Osteocyte (in vitro differentiated cells): ENCODE measurements at places on chromosomes 1 and 21. TPM values are rescaled to one million over a fixed set of nuclear protein-coding genes. Genes with fewer than 3 reads are reported as not detected.

GRCh38 chr1:30384286-30385245, 338.8 kb downstream of the MATN1 start:
- peak; percentile 84 for DNase-seq

DNA sequence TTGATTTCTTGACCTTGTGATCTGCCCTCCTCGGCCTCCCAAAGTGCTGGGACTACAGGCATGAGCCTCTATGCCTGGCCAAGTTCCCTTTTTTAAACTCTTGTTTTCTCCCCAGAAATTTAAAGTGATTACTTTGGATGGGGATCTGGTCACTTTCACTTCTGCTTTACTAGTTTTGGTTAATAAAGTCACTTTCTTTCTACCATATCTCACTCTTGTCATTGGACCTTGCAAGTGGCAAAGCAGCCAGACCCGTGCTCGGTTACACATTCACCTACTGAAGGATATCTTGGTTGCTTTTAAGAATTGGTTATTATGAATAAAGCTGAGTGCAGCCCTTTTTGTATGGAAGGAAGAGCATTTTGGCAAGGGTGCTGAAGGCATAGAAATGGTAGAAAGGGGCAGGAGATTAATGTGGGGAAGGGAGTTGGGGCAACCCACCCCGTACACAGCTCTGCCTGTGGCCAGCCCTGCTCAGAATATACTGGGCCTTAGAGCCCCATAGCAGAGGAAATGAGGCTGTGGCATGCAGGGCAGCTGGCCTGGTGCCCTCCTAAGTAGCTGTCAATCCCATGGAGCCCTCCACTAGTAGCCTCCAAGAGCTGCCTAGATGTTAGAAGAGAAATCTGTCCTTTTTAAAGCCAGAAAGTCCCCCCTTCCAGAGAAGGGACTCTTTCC, 40.7 kb downstream of the CD2 start:
- DNase-seq, result no peak

GRCh38 chr1:1947493-1947892, 28.4 kb upstream of the TMEM52 start:
- no peak for DNase-seq

DNA sequence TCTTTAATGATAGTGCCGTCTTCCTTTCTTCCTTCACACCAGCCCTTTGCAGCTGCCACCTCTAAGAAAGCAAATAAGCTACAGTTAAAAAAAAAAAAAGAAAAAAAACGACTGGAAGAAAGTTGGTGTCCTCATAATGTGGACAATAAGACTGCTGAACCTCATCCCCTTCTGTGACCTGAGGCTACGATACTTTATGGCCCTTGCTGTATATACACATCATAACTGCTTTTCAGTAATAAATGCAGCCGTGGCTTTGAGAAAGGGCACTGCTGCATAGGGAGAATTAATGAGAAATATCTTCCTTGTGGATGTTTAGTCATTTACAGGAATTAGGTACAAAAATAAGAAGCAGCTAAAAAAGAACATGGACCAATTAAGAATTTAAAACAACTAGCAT, 333.8 kb upstream of the ADGRL2 start:
- DNase-seq, result no peak

DNA sequence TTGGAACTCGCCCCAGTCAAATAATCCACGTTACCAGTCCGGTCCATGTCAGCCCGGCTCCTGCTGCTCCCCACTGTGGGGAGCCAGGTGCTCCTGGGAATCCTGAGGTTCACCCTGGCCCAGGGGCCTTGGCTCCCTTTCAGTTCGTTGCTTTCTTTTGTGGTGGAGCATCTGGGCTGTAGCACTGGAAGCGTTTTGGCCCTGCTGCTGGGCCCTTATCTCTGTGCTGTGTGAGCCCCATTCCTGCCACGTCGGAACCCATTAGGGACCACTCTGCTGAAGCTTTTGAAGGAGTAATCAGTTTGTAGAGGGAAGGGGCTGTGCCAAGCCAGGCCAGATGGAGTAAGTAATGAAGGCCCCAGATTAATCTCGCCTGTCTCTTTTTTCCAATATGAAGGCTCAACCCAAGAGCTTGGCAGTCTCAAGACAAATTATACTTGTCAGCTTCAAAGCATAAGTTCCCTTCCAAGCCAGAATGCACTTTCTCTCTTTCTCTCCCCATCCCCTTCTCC, 82.3 kb downstream of the PGM1 start:
- DNase-seq, result no peak

- no peak for DNase-seq
Measured at GRCh38 chr21:34707876-34708325, 39.1 kb downstream of the CLIC6 start.

DNA sequence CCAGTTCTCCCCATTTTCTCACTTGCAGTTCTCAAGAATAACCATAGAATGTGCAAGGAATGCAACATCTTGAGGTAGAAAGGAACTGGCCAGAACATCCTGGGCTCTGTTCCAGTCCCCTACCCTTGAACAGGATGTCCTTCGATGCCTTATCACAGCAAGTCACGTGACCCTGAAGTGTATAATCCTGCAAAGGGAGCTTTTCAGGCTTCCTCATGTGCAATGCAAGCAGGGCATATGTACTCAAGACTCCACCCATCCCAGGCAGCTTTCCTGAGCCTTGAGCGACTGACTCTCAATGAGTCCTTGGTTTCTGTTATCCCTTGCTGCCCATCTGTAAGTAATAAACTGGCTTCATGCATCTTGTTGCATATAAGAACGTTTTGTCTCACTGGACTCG, 311.0 kb downstream of the MRPL39 start:
- no peak for DNase-seq

DNA sequence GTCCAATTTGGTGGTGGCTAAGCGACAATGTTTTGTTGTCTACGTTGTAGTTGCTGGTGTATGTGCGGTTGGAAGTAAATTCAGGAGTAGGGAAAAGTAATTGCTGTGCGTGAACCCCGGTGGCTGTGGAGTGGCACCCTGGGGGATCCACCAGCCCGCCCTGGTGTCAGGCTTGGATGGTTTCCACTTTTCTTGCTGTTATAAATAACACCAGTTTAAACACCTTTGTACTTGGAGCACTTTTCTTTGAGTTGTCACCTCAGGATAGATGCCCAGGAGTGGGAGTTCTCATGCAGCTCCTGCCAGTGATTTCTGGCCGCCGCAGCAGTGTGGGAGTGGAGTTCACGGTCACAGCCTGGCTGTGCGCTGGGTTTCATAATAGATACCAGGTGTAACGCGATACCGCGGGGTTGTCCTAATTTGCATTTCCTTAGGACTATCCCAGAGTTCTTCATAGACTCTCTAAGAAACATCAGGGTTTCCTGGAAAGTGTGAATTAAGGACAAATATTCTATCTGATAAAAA, 12.8 kb upstream of the TMEM200B start:
- no peak for DNase-seq

- DNase-seq, result no peak
Measured at GRCh38 chr1:66112744-66113400, 320.2 kb downstream of the PDE4B start.

DNA sequence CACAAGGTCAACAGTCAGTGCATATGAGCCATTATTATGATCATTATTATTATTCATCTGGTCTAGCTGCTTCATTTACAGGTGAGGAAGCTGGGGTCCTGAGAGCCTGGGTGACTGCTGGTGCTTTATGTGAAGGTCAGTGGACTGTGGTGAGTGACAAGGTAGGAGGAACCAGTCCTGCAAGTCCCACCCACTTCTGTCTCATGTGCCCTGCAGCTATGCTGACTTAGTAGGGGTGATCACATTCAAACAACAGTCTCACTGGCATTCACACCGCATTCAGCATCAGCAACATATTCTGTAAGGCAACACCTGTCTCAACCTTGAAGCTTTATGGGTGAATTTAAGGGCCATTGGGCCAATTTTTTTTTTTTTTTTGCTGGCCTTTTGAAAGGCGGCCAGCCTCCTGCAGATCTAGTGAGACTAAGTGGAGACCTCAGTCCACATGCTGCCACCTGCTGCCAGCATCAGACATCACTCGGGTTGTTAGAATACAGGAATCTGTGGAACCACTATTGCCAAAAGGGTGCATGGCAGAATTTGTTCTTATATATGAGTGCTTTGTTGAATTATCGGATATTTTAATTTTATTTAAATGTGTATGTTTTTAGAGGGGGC, 59.9 kb upstream of the CACNA1E start:
- DNase-seq, result no peak

- DNase-seq, result no peak
Measured at GRCh38 chr1:24327891-24328290, 8.7 kb downstream of the GRHL3 start.

- no peak for DNase-seq
Measured at GRCh38 chr1:91891454-91891853, 5.5 kb upstream of the TGFBR3 start.

GRCh38 chr1:53077599-53077965, 15.6 kb downstream of the PODN start:
- DNase-seq, result no peak

GRCh38 chr21:42312626-42313104, 2.5 kb downstream of the TFF3 start:
- no peak for DNase-seq

GRCh38 chr1:155455588-155456195, 106.9 kb downstream of the ASH1L start:
- no peak for DNase-seq

GRCh38 chr1:71916894-71917293, 365.4 kb downstream of the NEGR1 start:
- DNase-seq, result no peak

GRCh38 chr21:43339668-43340067, 87.3 kb downstream of the SIK1 start:
- no peak for DNase-seq

DNA sequence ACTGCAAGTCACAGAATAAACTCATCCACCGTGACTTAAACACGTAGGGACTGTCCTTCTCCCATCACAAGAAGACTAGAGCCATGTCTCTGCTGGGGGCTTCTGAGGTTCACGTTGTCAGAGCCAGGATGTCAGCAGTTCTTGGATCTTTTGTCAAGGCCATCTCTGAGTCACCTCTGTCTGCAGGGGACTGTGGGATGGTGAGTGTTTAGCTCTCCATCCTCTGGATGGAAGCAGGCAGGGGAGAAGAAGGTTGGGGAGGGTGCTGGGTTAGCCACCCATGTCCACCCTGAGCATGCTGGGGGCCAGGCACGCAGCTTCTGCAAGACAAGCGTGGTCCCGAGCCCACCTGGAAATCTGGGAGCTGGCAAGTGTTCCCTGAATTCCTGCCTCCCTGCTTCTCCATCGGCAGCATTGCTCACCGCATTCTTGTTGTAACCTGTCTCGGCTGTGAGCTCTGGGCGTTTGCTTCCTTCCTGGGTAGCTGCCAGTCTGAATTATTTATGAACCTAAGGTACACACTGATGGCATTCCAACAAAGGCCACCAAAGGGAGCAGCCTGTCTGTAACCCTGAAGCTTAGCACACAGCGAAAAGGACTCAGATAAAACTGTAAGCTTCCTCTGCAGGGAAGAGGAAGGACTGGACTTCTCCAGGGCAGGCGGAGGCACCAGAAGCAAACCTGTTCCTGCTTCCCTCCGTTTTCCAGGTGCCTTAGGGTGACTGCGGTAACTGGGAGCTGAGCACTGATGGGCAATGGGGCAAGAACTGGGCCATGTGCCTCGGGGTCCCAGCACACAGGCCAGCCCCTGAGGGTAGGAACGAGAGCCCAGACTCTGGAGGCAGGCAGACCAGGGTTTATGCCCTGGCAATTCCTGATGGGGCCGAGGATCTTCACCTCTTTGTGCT, 88.6 kb downstream of the RIPK4 start:
- no peak for DNase-seq

- DNase-seq, result peak; percentile 91
Measured at GRCh38 chr1:40802078-40802741, 18.6 kb downstream of the KCNQ4 start.

DNA sequence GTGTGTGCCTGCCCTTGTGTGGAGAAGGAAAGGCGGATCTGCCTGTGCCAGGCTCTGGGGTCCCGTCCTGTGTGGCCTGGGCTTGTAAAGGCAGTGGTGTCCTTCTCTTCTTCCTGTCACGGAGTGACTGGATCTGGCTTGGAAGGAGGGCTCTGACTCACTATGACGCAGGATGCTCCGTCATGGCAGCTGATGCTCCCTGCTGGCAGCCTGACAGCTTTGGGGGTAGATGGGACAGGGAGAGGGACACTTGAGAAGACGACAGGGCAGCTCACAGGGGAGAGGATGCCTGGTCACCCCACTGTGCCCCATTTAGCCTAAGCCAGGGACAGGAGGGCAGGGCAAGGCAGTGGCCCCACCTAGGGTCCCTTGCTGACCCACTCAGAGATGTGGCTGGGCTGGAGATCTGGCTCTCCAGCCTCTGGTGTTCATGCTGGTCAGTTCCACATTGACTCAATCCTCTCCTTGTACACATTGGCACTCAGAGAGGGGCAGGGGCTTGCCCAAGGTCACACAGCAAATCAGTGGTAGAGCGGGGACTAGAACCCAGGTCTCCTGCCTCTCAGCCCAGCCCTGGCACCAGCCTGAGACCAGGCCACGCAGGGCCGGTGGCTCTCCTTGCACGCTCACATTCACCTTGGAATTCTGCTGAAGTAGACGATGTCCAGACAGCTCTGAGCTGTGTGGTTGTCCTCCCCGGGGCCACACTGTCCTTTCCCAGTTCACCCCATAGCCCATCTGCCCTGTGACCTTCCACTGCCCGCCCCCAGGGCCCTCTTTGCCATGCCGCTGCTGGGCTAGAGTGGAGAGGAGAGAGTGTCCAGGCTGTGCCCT, 2.8 kb upstream of the FAM131C start:
- no peak for DNase-seq

DNA sequence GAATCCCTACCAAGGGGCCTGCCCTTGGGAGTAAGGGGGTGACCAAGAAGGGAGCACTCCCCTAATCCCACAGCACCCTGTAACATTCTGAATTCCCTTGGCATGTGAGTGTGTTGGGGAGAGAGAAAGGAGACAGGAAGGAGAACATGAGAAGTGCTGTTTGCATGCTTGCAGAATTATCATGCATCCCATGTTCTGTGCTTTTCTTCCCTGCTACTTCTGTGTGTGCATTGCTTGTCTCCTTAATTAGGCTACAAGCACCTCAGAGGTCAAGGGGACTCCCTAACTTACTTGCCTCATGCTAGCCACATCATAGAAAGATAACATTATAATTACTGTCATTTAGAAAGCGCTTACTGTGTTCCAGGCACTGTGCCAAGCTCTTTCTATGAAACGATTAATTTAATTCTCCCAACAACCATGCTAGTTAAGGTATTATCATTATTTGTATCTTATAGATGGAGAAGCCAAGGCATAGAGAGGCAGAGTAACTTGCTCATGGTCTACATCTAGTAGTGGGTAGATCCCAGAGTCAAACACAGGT, 11.1 kb downstream of the NOS1AP start:
- DNase-seq, result no peak

Gene AGMAT
- total RNA-seq, result 0.13 and 0.19 TPM in 2 replicates

Gene TMEM240
- total RNA-seq, result 12.4 and 16.6 TPM in 2 replicates

Gene S100A5
- 1.0 TPM in 1 of 2 replicates, not detected in the other for total RNA-seq

Gene SOAT1
- total RNA-seq, result 39.6 and 41.3 TPM in 2 replicates

Gene FABP3
- 27.1 and 30.0 TPM in 2 replicates for total RNA-seq

Gene NCMAP
- total RNA-seq, result not detected in 2 replicates

Gene CDC20
- 15.2 and 18.7 TPM in 2 replicates for total RNA-seq
